Stimulated activated CD4-positive, alpha-beta T cell treated with anti-CD3 and anti-CD28 coated beads, TNF-alpha, amount 100 ng/mL, for 4 hours (primary cell): ENCODE measurements at places on chromosomes 4 and X.

DNA sequence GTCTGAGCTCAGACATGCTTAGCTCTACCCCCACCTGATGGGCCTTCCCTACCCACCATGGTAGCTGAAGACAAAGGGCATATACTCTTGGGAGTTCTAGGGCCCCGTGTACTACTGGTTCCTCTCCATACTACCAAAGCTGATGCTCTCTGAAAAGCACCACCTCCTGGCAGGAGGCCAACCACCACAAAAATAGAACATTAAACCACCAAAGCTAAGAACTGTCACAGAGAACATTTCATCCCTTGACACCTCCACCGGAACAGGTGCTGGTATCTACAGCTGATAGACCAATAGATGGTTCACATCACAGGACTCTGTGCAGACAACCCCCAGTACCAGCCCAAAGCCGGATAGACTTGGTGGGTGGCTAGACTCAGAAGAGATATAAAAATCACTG, 13.4 kb downstream of the EDA2R start:
- DNase-seq, result no peak

GRCh38 chr4:24235618-24236017, 345.8 kb upstream of the PPARGC1A start:
- no peak for DNase-seq

DNA sequence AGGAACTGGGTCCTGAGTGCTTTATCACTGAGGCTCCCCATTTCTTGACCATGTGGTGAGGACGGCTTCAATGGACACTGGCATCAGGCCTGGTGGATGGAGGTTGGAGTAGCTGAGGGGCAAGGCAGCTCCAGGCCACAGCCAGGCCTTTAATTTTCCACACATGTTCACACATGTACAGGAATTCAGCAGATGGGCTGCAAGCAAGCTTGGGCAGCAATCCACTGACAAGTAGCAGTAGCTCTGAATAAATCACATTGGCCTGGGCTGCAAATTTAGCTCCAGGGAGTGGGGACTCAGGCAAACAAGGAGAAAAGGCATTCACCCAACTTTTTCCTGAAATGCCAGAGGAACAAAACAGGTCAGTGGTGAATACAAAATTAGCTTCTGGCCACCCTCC, 107.8 kb upstream of the SCML1 start:
- DNase-seq, result no peak

GRCh38 chrX:68163441-68163840, 269.9 kb downstream of the OPHN1 start:
- no peak for DNase-seq
